Left renal pelvis (tissue), 4 donors: ENCODE measurements at places on chromosomes 6 and 20. TPM values are rescaled to one million over a fixed set of nuclear protein-coding genes. Genes with fewer than 3 reads are reported as not detected.

Gene SLPI
- 0.29 TPM for polyA plus RNA-seq

Gene MACROD2
- polyA plus RNA-seq: 7.0 TPM

Gene RPRD1B
- polyA plus RNA-seq: 32.3 TPM

Gene CALHM6
- 5.5 TPM for polyA plus RNA-seq

Gene OR2B6
- 0.32 TPM for polyA plus RNA-seq

Gene SIRT5
- 23.3 TPM for polyA plus RNA-seq

Gene PROKR2
- polyA plus RNA-seq: 0.30 TPM
